ENCODE measurements at places on chromosomes 5 and 9. TPM values are rescaled to one million over a fixed set of nuclear protein-coding genes. Genes with fewer than 3 reads are reported as not detected.

Gene CDC25C
- 14.1 TPM for total RNA-seq

Gene FOXD4
- 0.23 TPM for total RNA-seq

Gene TCF7
- total RNA-seq = 24.0 TPM

Gene GLT6D1
- not detected for total RNA-seq

Gene EMB
- total RNA-seq = 65.9 TPM

Gene UNC13B
- total RNA-seq = 35.2 TPM

Gene C9orf40
- total RNA-seq = 9.2 TPM

Gene CRHBP
- 0.10 TPM for total RNA-seq

Gene TMC1
- 0.36 TPM for total RNA-seq

Gene EIF4E1B
- not detected for total RNA-seq

Gene MSANTD3
- 58.7 TPM for total RNA-seq

Gene EGR1
- total RNA-seq = 12.0 TPM

Gene SLCO6A1
- not detected for total RNA-seq

Gene INSYN2B
- 0.28 TPM for total RNA-seq

Gene TAS2R1
- not detected for total RNA-seq

Gene SPTLC1
- 58.8 TPM for total RNA-seq

Gene MTAP
- total RNA-seq = 9.6 TPM

Gene CDKN2A
- not detected for total RNA-seq

Gene ALDOB
- 0.67 TPM for total RNA-seq

Gene PCDHB8
- total RNA-seq = 7.6 TPM

Gene PCDHGA6
- 0.59 TPM for total RNA-seq

Gene CSF1R
- 0.05 TPM for total RNA-seq

Gene SAXO1
- not detected for total RNA-seq

Gene KIF12
- total RNA-seq = 0.87 TPM

Gene GPR151
- total RNA-seq = not detected

Gene SLC45A2
- not detected for total RNA-seq

Gene ZMYND19
- total RNA-seq = 37.0 TPM

Gene SLCO4C1
- total RNA-seq = 0.90 TPM

Gene CARTPT
- not detected for total RNA-seq

Data from Panc1 (cell line).